ENCODE measurements at places on chromosomes 4 and X.
A peak's percentile ranks its signal among the peaks of the same experiment; 100 is the strongest.

DNA sequence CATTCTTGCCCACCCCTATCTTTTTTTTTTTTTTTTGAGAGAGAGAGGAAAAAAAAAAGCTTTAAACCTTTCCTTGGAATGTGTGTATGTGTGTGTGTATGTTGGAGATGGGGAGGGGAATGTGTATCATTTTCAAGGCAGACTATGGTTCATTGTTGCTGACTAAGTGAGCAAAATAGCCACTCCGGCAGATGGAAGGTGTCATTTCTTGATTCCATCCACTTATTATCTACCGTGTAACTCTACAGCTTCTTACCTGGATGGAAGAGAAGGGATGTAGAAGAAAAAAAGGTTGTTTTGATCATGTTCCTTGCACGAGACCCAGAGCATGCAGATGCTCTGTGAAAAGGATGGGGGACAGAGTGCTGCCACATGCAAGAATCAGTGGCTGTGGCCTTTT, 5.9 kb upstream of the GK2 start:
- no peak for DNase-seq

DNA sequence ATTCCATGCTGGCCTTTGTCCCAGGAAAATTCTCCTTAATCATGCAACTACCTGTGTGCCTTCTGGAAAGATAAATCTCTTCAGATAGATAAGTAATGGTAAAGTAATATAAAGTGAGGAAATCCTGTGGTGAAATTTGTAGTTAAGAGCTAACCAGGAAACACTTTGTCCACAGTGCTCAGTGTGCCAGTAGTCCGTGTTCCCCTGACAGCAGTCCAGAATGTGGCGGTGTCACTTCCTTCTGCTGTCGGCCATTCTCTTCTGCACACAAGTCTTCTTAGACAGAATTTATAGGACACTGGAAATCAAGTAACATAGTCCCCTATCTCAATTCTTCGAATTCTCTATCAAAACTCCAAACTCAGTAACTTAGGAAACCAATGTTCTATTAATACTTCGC, 5.7 kb upstream of the CXXC4 start:
- no peak for DNase-seq

DNA sequence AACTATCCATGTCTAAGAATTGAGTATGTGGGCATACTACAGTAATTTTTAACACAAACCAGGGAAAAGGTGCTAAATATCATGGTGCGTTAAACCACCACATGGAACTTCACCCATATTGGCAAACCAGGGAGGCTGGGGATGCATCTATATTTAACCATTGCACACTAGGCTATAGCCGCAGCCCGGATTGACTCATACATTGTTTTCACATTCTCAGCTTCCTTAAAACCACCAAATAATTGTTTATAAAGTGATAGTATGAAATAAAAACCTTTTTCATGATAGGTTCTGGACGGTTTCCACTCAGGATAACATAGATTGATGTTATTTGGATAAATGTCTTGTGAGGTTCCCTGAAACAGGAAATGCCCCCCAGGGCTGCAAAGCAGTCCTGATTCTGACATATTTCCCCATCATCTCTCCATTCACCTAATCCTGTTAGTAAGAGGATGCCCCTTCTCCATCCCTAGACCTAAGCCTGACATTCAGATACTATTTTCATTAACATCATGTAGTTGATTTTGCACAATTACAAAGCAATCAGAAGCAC, 7.9 kb downstream of the COL25A1 start:
- DNase-seq: no peak

GRCh38 chrX:71222929-71223328, at the start of gene GJB1:
Gene GJB1 (plus strand): TSS chrX:71223224. CDS start chrX:71223708, 484 bp downstream.
- DNase-seq: no peak

GRCh38 chr4:32037399-32037798, 1317.2 kb downstream of the PCDH7 start:
- DNase-seq: no peak

- no peak for DNase-seq
These were observed 169.2 kb upstream of the IL15 start for GRCh38 chr4:141467225-141467624.

- DNase-seq: no peak
These were observed 907.1 kb downstream of the FSTL5 start for GRCh38 chr4:161256716-161257115.

DNA sequence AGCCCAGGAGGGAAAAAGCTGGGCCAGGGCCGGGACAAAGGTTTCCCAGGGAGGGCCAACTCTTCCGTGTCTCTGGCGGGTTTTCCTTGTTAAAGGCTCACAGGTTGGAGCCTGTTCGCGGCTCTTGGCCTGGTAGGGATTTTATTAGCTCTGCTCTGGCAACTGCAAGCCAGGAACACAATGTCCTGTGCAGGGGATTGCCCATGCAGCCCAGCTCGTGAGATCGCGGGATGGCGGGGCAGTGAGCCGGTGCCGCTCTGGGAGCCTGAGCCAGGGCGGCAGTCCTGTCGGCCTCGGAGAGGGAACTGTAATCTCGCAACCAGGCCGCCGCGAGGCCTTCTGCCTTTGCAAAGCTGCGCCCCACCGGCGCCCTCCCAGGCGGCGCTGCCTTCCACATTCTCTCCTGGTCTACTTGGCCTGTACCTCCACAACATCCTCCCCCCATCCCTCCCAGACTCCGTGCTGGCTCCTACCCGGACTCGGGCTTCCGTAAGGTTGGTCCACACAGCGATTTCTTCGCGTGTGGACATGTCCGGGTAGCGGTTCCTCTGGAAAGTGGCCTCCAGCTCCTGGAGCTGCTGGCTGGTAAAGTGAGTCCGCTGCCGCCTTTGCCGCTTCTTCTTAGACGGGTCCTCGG, 2.1 kb downstream of the PITX2 start:
- no peak for DNase-seq

GRCh38 chr4:77193511-77194102, 36.6 kb downstream of the CCNG2 start:
- peak; percentile 75 for DNase-seq

DNA sequence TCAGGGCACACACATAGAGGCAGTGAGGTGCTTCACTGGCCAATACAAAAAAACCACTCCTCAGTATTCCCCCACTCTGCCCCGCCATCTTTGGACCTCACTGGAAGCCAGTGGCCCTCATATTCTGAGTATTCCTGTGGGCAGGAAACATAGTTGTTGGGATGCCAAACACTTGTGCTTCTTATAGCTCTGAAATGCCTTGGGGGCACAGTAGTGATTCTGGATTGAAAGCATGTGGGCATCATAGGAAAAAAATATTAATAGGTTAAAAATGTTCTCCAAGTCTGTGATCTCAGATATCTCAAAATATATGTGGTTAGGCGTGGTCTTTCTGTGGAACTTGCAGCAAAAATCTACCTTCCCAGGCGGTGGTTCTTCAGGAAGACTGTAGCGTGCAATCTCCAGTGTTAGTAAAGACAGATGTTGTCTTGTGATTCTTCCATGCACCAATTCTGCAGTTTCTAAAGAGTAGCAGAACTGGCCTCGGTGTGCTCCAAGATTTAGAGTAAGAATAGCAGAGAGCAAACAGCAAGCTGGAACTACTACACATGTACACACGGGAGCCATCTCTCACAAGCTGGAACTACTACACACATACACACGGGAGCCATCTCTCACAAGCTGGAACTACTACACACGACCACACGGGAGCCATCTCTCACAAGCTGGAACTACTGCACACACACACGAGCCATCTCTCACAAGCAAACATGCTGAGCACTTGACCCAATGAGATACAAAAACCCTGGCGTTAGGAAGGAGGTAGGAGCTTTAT, 8.0 kb upstream of the TENM3 start:
- DNase-seq: no peak

DNA sequence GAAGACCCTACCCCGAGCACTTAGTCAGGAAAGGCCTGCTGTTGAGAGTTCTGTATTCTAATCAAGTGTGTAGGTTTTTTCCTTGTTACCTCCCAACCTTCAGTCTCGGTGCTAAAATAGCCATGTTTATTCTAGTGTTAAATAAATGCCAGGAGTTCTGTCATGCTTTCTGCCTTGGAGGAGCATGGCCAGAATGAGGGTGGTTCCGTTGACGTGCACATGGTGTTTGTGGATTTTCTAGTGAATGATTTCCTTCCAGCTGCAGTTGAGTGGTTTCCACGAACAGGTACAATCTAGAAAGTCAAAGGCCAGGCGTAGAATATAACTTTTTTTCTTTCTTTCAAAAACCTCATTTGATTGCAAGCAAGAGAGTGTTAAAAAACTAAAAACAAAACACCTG, 21.0 kb downstream of the TRMT44 start:
- DNase-seq: no peak

- no peak for DNase-seq
These were observed 276.9 kb downstream of the FAM47A start for GRCh38 chrX:33855251-33855650.

- no peak for DNase-seq
These were observed 62.6 kb downstream of the PDGFC start for GRCh38 chr4:156909010-156909409.

- DNase-seq: no peak
These were observed 58.9 kb upstream of the PGM2 start for GRCh38 chr4:37767546-37767945.

DNA sequence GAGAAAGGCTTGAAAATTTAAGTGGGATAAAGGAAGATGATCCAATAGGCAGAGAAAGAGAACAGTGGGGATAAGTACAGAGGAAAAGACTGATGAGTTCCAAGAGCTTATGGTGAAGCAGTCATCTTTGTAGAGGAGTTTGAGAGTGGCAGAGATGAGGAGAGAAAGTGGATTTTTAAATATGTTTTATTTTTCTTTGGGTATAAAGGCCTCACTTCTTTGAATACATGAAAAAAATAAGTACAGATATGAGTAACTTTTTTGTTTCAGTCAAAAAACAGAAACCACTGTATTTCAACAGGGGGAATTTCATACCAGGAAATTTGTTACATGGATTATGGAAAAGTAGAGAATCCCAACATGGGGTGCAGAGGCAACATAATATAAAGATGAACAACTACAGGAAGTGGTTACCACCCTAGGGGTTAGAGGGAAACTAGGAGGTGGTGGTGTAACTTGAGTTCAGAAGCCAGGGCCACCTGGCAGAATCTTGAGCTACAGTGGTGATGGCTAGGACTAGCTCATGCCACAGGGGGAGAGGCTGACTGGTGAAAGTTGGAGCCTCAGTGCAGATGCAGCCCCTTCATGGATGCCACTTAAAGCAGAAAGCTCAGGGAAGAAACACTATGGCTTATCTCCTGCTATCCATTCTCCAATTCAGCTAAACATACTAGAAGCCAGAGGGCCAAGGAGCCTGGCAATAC, 3.4 kb upstream of the CYBB start:
- DNase-seq: no peak

DNA sequence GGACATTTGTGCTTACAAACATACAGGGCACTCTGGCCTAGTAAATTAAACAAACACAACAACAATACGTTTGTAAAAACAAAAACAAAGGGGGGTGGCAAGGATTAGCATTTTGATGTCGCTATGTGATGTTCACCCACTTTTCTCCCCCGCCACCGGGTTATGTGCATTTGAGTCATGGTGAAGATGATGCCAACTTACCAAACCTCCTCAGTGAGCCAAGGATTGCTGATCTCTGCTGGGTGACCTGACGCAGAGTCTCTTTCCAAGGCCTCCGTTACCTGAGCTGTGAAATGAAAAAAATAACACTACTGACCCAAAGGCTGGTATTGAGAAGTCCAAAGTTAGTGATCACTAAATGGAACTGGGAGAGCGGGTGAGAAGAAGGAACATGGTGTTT, 85.4 kb downstream of the RBM47 start:
- no peak for DNase-seq

DNA sequence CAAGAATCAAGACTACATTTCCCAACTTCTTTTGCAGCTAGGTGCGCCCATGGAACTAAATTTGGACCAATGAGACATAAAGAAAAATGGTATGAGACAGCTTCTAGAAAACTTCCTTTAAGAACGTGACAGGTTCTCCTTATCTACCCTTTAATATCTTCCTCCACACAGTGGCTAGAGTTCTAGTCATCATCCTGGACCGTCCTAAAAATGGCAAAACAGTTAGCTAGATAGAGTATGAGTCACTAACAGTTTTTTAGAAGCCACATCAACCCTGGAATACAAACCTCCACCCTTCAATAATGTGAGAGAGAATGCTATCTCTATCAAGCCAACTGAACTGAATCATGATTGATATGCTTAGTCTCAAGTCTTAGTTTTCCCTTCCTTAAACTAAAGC, 267.9 kb upstream of the SLC7A11 start:
- DNase-seq: no peak

- DNase-seq: no peak
These were observed 3.2 kb upstream of the AREG start for GRCh38 chr4:74441744-74442143.
